ENCODE measurements at places on chromosomes 2 and 18.

DNA sequence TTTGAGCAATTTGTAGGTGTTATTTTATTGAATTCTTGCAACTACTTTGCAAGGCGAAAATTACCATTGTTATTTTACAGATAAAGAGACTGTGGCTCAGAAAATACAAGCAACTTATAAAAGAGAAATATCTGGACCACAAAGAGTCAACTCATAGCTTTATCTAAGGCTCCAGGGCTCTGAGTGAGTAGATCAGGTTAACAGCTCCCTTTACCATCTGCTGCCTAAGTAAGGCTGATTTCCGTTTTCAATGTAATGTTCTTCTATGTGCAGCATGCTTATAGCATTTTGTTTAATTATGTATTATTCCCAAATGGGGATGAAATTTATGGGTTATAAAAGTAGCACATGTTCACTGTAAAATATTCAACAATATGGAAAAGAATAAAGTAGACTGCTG is 299.1 kb upstream of the TNP1 start:
- no peaks in the 10 kb centered on the region for H3K36me3 ChIP-seq
- no peak overlapping the region for H3K27ac ChIP-seq
- H3K27me3 ChIP-seq, result peaks cover 12% of the 10 kb centered on the region
- no peak overlapping the region for H3K4me3 ChIP-seq
- peaks cover 3% of the 10 kb centered on the region for H3K4me1 ChIP-seq

DNA sequence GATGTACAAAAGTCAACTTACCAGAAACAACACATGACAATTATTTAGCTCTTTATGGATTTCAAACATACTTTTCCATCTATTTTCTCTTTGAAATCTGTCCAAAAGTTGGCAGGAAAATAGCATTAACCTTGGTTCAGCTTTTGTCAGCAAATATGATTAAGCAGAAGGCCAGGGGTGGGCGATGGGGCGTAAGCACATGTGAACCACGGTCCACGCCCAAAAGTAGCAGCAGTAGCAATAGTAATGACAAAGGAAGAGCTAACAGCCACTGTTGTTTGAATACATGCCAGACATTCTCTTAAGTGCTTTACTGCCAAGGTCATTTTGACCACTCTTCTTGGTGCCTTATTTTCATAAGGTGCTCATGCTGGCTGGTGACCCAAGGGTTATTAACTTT is 73.5 kb downstream of the ANTXR1 start:
- peaks cover 3% of the 10 kb centered on the region for H3K36me3 ChIP-seq
- H3K27ac ChIP-seq, result no peak overlapping the region
- H3K4me1 ChIP-seq, result no peaks in the 10 kb centered on the region
- no peak for DNase-seq
- H3K27me3 ChIP-seq, result peaks cover 59% of the 10 kb centered on the region

GRCh38 chr2:161555826-161556225 is 68.4 kb upstream of the SLC4A10 start:
- peaks cover 4% of the 10 kb centered on the region for H3K36me3 ChIP-seq
- DNase-seq, result no peak
- peaks cover 25% of the 10 kb centered on the region for H3K27me3 ChIP-seq
- H3K4me3 ChIP-seq, result no peak overlapping the region

- peaks cover 4% of the 10 kb centered on the region for H3K36me3 ChIP-seq
- no peaks in the 10 kb centered on the region for H3K27me3 ChIP-seq
- peak overlapping the region; percentile 71 for H3K4me3 ChIP-seq
Observed at GRCh38 chr2:239231231-239232194, 169.3 kb downstream of the HDAC4 start.

- no peaks in the 10 kb centered on the region for H3K27me3 ChIP-seq
- DNase-seq, result no peak
Observed at GRCh38 chr2:158488442-158489216, 31.9 kb downstream of the PKP4 start.

GRCh38 chr2:33116799-33117198 is 170.0 kb downstream of the LTBP1 start:
- H3K27me3 ChIP-seq, result peaks cover 21% of the 10 kb centered on the region
- H3K27ac ChIP-seq, result no peak overlapping the region
- no peaks in the 10 kb centered on the region for H3K36me3 ChIP-seq
- H3K4me3 ChIP-seq, result no peak overlapping the region
- H3K4me1 ChIP-seq, result peaks cover 2% of the 10 kb centered on the region

- no peak for DNase-seq
- H3K27ac ChIP-seq, result no peak overlapping the region
- H3K4me3 ChIP-seq, result no peak overlapping the region
- peaks cover 65% of the 10 kb centered on the region for H3K27me3 ChIP-seq
Observed at GRCh38 chr18:76619261-76619620, 124.2 kb upstream of the ZNF516 start.

GRCh38 chr2:191910518-191910917 is 63.6 kb upstream of the CAVIN2 start:
- DNase-seq, result no peak
- no peaks in the 10 kb centered on the region for H3K4me1 ChIP-seq
- H3K27ac ChIP-seq, result no peak overlapping the region
- no peak overlapping the region for H3K4me3 ChIP-seq
- H3K36me3 ChIP-seq, result no peaks in the 10 kb centered on the region

GRCh38 chr2:46269001-46269400 is 28.2 kb upstream of the EPAS1 start:
- H3K27ac ChIP-seq, result no peak overlapping the region
- peaks cover 39% of the 10 kb centered on the region for H3K27me3 ChIP-seq

- DNase-seq, result no peak
- no peaks in the 10 kb centered on the region for H3K36me3 ChIP-seq
- peak overlapping the region; percentile 49 for H3K4me3 ChIP-seq
- no peaks in the 10 kb centered on the region for H3K27me3 ChIP-seq
Observed at GRCh38 chr18:10563886-10564285, 38.1 kb downstream of the NAPG start.

DNA sequence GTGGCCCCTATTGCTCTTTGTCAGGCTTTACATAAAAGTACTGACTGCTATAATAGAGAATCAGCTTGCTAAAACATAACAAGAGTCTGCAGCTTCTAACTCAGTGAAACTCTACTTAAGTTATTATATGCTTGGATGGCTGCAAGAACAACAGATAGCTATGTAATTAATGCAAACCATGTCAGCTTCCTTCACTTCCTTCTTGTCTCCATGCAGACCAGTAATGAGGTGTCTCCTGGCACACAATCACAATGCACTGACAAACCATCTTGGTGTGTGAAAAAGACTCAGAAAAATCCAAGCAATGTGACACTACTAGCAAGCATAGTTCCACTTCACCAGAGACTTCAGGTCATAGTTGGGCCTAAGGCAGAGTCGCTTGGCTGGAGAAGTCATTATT is 2068.9 kb upstream of the PIK3C3 start:
- H3K36me3 ChIP-seq, result no peaks in the 10 kb centered on the region
- no peak overlapping the region for H3K27ac ChIP-seq
- no peaks in the 10 kb centered on the region for H3K4me1 ChIP-seq
- H3K4me3 ChIP-seq, result no peak overlapping the region
- no peaks in the 10 kb centered on the region for H3K27me3 ChIP-seq

DNA sequence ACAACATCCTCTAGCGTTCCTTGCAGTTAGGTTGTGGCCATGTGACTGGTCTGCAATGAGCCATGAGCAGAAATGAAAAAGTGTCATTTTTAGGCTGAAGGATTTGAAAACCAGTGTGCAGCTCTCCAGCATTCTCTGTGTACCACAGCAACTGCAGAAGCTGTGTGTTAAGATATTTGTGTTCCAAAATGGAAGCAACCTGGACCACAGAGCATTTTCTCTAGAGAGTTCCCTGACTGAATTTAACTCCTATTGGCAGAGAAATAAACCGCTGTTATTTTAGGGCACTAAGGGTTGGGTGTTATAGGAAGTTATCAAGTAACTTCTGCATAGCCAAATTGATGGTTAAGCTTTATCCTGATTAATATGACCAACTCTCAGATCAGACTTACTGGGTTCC is 257.2 kb upstream of the THUMPD2 start:
- no peaks in the 10 kb centered on the region for H3K4me1 ChIP-seq
- H3K36me3 ChIP-seq, result no peaks in the 10 kb centered on the region
- no peak overlapping the region for H3K27ac ChIP-seq

- no peaks in the 10 kb centered on the region for H3K4me1 ChIP-seq
- no peak overlapping the region for H3K27ac ChIP-seq
- no peak overlapping the region for H3K4me3 ChIP-seq
- no peak for DNase-seq
- peaks cover 4% of the 10 kb centered on the region for H3K36me3 ChIP-seq
- H3K27me3 ChIP-seq, result peaks cover 44% of the 10 kb centered on the region
Observed at GRCh38 chr2:233584210-233584609, 17.6 kb upstream of the USP40 start.

GRCh38 chr2:67389788-67390187 is 7.3 kb upstream of the ETAA1 start:
- no peak overlapping the region for H3K4me3 ChIP-seq
- no peaks in the 10 kb centered on the region for H3K4me1 ChIP-seq
- no peaks in the 10 kb centered on the region for H3K27me3 ChIP-seq
- peaks cover 2% of the 10 kb centered on the region for H3K36me3 ChIP-seq

- DNase-seq, result no peak
- H3K4me3 ChIP-seq, result no peak overlapping the region
- H3K27me3 ChIP-seq, result peaks cover 66% of the 10 kb centered on the region
- peaks cover 2% of the 10 kb centered on the region for H3K36me3 ChIP-seq
- no peak overlapping the region for H3K27ac ChIP-seq
Observed at GRCh38 chr2:26864646-26865045, 16.7 kb downstream of the DPYSL5 start.

DNA sequence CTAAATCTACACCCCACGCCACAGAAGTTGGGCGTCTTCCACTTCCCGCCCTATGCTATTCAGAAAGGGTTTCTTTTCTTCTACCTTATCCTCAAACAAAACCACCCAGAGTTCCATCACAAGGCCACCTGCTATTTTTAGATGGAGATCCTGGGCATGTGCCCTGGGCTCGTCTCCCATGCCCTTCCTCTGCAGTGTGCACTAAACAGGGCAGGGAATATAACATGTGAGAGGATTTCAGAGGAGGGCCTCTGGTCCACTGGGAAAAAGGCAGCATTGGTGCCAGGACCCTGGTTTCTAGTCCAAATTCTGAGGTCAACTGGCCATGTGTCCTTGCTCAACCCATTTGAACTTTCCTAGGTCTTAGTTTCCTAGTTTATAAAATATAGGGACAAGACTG is 320.0 kb downstream of the NCKAP5 start:
- no peaks in the 10 kb centered on the region for H3K36me3 ChIP-seq
- H3K27ac ChIP-seq, result no peak overlapping the region
- no peaks in the 10 kb centered on the region for H3K27me3 ChIP-seq
- no peak for DNase-seq
- H3K4me1 ChIP-seq, result no peaks in the 10 kb centered on the region

DNA sequence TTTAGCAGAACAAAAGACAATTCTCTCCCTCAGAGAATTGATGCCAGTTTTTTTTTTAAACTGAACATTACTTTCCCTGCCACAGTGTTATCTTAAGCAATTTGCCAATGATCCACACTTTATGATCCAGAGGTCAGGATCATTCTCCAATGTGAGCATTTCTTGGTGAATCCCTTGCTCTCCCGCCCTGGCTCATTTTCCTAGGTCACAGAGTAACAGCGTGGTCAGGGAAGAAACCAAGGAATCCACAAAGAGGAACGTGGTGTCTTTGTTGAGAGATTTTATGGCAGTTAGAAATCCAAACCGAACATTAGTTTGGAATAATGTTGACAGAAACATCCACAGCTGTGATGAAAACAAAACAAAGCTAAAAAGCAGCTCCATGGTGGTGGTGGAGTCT is 250.3 kb downstream of the TTC32 start:
- no peak overlapping the region for H3K4me3 ChIP-seq
- peaks cover 21% of the 10 kb centered on the region for H3K27me3 ChIP-seq
- no peaks in the 10 kb centered on the region for H3K36me3 ChIP-seq
- no peaks in the 10 kb centered on the region for H3K4me1 ChIP-seq

GRCh38 chr2:179745635-179746256 is 115.7 kb downstream of the ZNF385B start:
- H3K4me1 ChIP-seq, result no peaks in the 10 kb centered on the region
- no peak overlapping the region for H3K4me3 ChIP-seq
- H3K27me3 ChIP-seq, result peaks cover 13% of the 10 kb centered on the region
- no peaks in the 10 kb centered on the region for H3K36me3 ChIP-seq
- DNase-seq, result no peak

DNA sequence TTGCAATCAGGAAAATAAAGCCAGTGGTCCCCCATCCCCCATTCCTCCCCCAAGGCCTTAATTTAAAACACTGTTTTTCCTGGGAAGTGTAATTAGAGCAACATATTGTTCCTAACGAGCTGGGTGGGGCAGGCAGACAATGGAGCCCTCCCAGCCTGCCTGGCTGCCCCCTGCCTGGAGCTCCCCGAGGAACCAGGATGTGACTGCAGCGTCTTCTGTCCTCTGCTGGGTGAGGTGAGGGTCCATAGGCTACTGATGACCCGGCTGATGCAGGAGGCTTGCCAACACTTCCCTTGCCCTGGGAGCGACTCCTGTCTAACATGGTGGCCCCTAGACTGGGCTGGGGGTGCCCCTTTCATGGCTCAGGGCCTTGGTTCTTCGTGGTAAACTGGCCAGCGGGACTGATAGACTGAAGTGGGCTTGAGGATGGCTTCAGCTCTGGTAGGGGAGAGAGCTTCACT is 152.4 kb downstream of the DYSF start:
- no peak for DNase-seq
- no peak overlapping the region for H3K4me3 ChIP-seq
- H3K27ac ChIP-seq, result peak overlapping the region; percentile 53

DNA sequence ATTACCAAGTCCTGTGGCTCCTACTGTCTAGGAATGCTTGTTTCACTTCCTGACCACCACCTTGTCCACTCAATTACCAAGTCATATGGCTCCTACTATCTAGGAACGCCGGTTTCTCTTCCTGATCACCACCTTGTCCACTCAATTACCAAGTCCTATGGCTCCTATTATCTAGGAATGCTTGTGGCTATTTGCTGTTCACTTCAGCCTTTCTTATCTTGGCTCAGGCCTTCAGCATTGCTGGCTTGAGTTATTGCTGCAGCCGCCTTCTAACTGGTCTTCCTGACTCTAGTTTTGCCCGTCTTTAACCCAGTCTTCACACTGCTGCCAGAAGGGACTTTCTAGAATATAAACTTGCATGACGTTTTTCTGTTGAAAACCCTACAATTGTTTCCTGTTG is 82.5 kb upstream of the GAREM1 start:
- DNase-seq, result no peak
- no peak overlapping the region for H3K27ac ChIP-seq
- H3K27me3 ChIP-seq, result peaks cover 47% of the 10 kb centered on the region
- H3K4me3 ChIP-seq, result no peak overlapping the region
- H3K4me1 ChIP-seq, result peaks cover 4% of the 10 kb centered on the region
- no peaks in the 10 kb centered on the region for H3K36me3 ChIP-seq

- H3K4me3 ChIP-seq, result no peak overlapping the region
- H3K36me3 ChIP-seq, result no peaks in the 10 kb centered on the region
- DNase-seq, result no peak
- peaks cover 2% of the 10 kb centered on the region for H3K4me1 ChIP-seq
- no peak overlapping the region for H3K27ac ChIP-seq
- H3K27me3 ChIP-seq, result no peaks in the 10 kb centered on the region
Observed at GRCh38 chr2:47779426-47779790, 3.5 kb upstream of the MSH6 start.

GRCh38 chr2:239225871-239226561 is 174.8 kb downstream of the HDAC4 start:
- peaks cover 68% of the 10 kb centered on the region for H3K4me1 ChIP-seq
- DNase-seq, result no peak
- no peak overlapping the region for H3K4me3 ChIP-seq
- peak overlapping the region; percentile 81 for H3K27ac ChIP-seq
- no peaks in the 10 kb centered on the region for H3K27me3 ChIP-seq

- H3K27me3 ChIP-seq, result no peaks in the 10 kb centered on the region
- H3K4me3 ChIP-seq, result no peak overlapping the region
- H3K27ac ChIP-seq, result no peak overlapping the region
- no peaks in the 10 kb centered on the region for H3K36me3 ChIP-seq
- no peaks in the 10 kb centered on the region for H3K4me1 ChIP-seq
Observed at GRCh38 chr18:27948986-27949385, 227.9 kb downstream of the CDH2 start.

GRCh38 chr2:72130659-72131360 is 16.9 kb downstream of the CYP26B1 start:
- DNase-seq, result no peak
- no peak overlapping the region for H3K27ac ChIP-seq
- no peak overlapping the region for H3K4me3 ChIP-seq
